ENCODE measurements at places on chromosomes 4 and X.

DNA sequence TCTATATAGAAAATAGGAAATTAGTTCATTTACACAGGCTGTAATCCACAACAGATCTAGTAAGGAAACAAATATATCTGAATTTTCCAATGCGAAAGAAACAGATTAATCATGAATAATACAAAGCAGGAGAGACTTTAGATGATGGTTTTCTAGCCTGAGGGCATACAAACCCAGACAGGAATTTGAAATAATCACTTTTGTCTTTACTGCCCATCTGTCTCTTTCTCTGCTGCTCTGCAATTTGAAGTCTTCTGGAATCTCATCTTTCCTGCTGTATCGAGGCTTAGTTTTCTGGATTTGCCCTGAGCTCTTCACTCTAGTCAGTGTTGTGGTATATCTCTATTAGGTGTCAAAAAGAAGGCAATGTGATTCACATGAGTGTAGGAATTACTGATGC is 711.8 kb upstream of the FAM241A start:
- no peak for DNase-seq

- DNase-seq = no peak
These were observed 11.3 kb downstream of the SMIM10L2A start for GRCh38 chrX:135432881-135433521.

DNA sequence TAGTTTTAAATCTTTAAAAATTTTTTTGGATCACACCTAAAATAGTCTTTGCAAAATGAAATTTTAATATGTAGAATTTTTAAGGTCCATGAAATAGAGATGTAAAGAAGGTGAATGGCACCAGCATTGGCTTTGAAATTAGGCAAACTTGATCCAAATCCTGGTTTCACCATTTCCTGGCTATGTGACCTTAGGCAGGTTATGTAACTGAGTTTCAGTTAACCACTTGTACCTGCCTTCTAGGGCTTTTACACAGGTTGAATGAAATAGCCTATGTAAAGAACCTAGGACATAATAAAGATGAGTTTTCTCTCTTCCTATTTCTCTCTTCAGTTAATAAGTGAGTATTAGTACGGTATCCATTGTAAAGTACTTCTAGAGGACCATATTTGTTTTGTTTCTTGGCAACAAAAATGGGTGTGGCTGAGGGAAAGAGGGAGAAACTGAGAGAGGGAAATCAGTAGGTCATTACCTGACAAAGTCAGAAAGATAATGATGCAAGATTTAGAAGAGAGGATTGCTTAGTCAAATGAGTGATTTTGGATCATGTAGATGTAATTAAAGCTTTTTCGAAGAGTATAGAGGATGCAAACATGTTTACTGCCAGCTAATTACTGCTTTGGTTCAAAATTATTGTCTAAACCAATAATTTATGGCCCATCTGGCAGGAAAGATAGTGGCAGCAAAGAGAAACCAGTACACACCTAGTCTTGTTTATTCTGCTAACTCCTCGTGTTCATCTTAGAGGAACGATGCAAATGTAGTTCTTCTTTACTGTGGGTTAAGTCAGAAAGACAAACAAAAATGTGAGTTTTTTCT is 81.9 kb downstream of the PDLIM5 start:
- no peak for DNase-seq

GRCh38 chrX:146615628-146616348 is 193.8 kb upstream of the CXorf51B start:
- no peak for DNase-seq

- DNase-seq = no peak
These were observed 162.9 kb upstream of the SPIN4 start for GRCh38 chrX:63513825-63514568.

DNA sequence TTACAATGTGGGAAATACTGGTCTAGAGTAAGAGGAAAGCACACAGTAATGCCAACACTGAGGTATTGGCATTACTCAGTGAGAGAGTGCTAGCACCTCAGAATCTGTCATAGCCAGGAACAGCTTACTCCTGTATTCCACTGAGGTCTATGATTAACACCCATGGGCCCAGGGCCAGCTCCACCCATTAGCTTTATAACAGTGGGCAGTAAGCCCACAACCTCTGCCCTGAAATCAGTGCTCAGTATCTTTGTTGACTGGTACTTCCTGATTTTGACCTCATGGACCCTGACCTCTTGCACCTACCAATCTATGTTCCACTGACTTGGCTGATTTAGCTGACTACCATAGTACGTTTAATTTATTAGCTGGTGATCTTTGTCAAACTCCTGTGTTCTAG is 56.1 kb downstream of the LANCL3 start:
- no peak for DNase-seq

Measured in GOT3 (cell line).